ENCODE measurements at places on chromosomes 3 and 15.

- no peak for DNase-seq
Measured at GRCh38 chr3:143608966-143609365, 239.3 kb downstream of the SLC9A9 start.

DNA sequence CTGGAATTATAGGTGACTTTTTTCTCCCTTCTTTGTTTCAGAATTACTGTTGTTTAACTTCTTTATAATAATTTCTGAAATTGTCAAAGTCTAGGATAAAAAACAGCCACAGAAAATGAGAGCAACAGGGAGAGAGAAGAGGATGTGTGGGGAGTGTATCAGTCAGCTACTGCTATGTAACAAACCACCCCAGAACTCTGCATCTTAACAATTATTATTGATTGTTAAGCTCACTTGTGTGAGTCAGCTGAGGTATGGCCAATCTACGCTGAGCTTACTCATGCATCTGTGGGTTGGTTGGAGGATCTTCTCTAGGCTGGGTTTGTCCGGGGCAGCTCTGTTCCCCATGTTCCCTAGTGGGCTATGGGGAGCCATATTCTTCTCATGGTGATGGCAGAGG, 43.7 kb upstream of the CDV3 start:
- no peak for DNase-seq

- no peak for DNase-seq
Measured at GRCh38 chr15:96264801-96265515, 65.5 kb upstream of the NR2F2 start.

DNA sequence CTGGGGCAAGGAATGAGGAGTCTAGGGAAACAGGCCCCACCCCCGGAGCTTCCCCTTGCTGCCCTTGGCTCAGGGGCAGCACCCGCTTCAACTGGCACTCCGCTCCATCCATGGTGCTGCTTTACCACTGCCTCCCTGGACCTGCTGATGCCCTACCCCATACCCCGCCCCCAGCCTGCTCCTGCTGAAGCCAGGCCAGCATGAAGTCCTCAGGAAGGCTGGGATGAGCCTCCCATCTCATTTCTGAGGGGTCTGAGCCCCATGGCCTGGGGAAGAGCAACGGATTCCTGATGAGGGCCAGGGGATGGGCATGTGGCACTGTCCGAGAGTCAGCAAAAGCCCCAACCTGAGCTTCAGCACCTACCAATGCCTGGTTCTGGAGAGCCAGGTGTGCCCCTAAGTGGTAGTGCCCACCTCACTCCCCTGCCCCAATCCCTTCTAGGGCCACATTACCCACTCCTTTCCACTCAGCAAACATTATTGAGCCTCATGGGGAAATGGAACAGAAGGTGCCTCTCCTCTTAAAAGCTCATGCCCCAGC, 21.0 kb downstream of the SEC61A1 start:
- no peak for DNase-seq

- DNase-seq: no peak
Measured at GRCh38 chr15:75738014-75738646, 25.5 kb upstream of the CSPG4 start.

DNA sequence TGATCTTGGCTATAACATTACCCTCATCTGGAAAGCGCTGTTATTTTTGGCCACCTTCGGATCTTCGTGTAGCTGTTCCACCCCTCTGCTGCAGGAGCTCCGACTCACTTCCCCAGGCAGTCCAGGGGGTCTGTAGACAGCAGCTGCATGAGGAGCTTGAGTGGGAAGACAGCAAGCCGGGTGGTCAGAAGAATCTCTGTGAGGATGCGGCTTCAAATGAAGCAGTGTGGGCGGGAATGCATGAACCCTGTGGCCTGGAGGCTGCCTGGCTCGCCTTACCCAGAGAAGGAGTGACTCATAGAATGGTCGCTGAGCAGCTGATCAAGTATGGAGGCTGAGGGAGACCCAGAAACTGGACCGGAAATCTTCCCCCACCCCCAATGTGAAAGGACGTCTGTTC, 45.2 kb upstream of the NR2F2 start:
- DNase-seq: no peak

Measured in NCI-H524 treated with DMSO at 0.1 percent for 48 hours (cell line).